ENCODE measurements at places on chromosomes 7 and 10. TPM values are rescaled to one million over a fixed set of nuclear protein-coding genes. Genes with fewer than 3 reads are reported as not detected.

Gene NACAD
- total RNA-seq: 3.4 TPM

Gene AGMO
- not detected for total RNA-seq

Gene RABGEF1
- 49.8 TPM for total RNA-seq

Gene AOAH
- total RNA-seq: not detected

Gene CACNA2D1
- total RNA-seq: 7.0 TPM

Gene SPDYE9
- total RNA-seq: 0.17 TPM

Gene TDRD1
- 0.17 TPM for total RNA-seq

Gene SPDYE6
- total RNA-seq: not detected

Gene NSMCE4A
- 23.8 TPM for total RNA-seq

Gene SH2D4B
- total RNA-seq: under 0.01 TPM

Gene CLDN12
- 68.5 TPM for total RNA-seq

Gene INSYN2A
- total RNA-seq: 0.17 TPM

Gene GTPBP4
- 114 TPM for total RNA-seq

Gene GIMAP2
- total RNA-seq: 1.3 TPM

Gene CTNNA3
- not detected for total RNA-seq

Gene RBP4
- not detected for total RNA-seq

Gene BEND7
- total RNA-seq: 8.0 TPM
